Right atrium auricular region (tissue), 2 donors: ENCODE measurements at places on chromosomes 4 and X. TPM values are rescaled to one million over a fixed set of nuclear protein-coding genes. Genes with fewer than 3 reads are reported as not detected.

CASK gene
- total RNA-seq, result 15.0 TPM

ZNF330 gene
- total RNA-seq, result 58.0 TPM

CAMK2D gene
- 132 TPM for total RNA-seq

CT55 gene
- total RNA-seq, result not detected
